Fibroblast of pulmonary artery (primary cell): ENCODE measurements at places on chromosomes 7 and 10.

DNA sequence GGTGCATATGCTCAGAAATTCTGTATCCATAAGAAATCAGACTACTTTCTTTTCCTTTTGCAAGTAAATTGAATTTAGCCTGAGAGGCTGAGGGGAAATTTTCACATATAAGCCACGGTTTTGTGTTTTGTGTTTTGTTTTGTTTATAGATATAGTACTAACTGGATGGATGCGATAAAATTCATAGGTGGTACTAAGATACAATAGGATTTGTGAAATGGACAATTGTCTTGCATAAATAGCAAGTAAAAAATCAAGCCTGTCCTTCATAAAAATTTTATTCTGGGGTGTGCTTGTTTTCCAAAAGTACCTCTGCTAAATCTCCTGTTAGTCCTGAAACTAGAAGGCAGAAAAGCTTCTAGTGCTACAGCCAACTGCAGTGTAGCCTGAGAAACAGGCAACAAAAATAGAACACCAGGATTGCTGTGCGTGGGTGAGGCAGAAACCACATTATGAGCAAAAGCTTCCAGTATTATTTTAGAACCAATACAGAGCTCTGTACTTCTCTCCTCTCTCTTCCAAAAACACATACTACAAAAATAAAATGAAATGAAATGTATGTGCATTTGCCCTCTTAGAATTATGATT, 634 bp upstream of the HDAC9 start:
- peak; percentile 57 for DNase-seq

DNA sequence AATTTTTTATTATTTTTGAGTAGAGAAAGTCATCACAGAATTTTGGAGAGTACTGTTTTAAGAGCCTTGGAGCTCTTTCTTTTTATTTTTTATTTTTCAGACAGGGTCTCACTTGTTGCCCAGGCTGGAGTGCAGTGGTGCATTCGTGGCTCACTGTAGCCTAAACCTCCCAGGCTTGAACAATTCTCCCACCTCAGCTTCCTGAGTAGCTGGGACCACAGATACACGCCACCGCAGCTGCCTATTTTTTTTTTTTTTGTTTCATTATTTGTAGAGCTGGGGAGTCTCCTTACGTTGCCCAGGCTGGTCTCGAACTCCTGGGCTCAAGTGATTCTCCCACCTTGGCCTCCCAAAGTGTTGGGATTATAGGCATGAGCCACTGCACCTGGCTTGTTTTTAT, 10.6 kb downstream of the CPA4 start:
- DNase-seq = no peak

DNA sequence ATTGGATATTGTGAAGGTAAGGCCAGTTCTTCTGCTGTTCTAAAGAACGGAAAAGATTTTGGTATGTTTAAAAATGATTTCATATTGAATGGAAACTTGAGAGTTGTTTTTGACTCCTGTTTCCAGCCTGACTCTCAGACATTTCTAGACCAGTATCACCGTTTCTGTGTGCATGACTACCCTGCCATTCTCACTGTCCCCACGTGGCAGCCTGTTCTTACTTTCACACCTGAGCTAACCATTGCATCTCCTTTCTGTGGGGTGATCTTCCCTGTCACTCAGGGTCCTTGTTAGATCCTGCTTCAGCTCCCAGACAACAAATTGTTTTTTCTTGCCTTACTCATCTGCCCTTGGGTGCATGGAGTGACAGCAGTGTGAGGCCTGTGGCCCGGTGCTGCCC, 38.9 kb downstream of the GLRX3 start:
- no peak for DNase-seq

- DNase-seq = peak; percentile 20
Measured at GRCh38 chr10:52526251-52526823, 212.3 kb downstream of the DKK1 start.
